ENCODE measurements at places on chromosomes 5 and 9. TPM values are rescaled to one million over a fixed set of nuclear protein-coding genes. Genes with fewer than 3 reads are reported as not detected.

The TNIP1 gene
- 222 TPM for total RNA-seq

The SV2C gene
- 0.07 TPM for total RNA-seq

The EPB41L4B gene
- total RNA-seq: 0.34 TPM

The LECT2 gene
- not detected for total RNA-seq

The IFNA1 gene
- not detected for total RNA-seq

The RALGPS1 gene
- 1.9 TPM for total RNA-seq

The C9orf43 gene
- 0.74 TPM for total RNA-seq

The LHX6 gene
- total RNA-seq: 0.07 TPM

The PCDHA9 gene
- not detected for total RNA-seq

The ENTREP1 gene
- total RNA-seq: not detected

- no peak for DNase-seq
Observed at GRCh38 chr5:5363045-5363444, 59.4 kb upstream of the ICE1 start.

GRCh38 chr9:112569186-112569585 lies 82.6 kb downstream of the KIAA1958 start:
- no peak for DNase-seq

DNA sequence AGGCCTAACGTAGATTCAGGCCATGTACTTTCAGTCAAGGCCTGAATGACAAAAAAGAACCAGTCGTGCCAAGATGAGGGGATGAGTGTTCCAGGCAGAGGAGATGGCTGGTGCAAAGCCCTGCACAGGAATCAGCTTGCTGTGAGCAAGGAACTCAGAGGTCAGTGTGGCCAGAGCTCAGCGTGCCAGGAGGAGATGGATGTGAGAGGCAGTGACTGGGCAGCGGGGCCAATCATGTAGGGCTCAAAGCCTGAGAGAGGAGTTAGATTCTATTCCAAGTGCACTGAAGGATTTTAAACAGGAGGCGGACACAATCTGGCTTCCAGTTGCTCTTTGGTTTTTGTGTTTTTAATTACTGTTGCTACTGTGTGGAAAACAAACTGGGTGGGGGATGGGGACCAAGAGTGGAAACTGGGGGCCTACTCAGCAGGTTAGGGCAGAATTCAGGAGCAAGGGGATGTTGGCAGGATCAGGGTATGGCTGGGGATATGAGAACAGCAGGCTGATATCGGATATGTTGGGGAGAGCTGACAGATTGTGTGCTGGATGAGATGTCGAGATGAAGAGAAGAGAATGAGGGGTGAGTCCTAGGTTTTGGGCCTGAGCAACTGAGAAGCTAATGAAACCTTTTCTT lies 64.3 kb downstream of the ANGPTL2 start:
- DNase-seq: no peak

DNA sequence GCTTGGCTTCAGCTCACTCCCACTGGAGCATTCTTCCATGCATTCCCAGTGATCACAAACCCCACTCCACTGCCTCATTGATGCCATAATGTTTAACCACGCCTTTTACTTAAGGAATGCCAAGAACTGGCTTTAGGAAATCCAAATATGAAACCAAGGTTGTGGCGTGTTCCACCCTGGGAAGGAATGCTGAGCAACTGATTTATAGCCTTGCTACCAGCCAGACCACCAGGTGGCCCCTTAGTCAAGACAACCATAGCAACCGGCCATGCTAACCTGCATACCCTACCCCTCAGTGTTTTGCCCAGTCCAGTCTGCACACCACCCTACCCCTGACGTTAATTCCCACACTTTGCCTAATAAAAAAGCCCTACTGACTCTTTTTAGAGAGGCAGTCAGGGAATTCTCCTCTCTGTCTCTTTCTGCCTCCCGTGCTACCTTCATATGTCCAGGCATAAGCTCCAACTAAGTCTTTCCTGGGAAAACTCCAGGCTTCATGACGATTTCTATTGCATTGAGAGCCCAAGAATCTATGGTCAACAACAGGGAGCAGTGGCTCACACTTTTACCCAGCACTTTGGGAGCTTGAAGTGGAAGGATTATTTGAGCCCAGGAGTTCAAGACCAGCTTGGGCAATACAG lies 27.0 kb upstream of the PRRC2B start:
- DNase-seq: peak; percentile 30

DNA sequence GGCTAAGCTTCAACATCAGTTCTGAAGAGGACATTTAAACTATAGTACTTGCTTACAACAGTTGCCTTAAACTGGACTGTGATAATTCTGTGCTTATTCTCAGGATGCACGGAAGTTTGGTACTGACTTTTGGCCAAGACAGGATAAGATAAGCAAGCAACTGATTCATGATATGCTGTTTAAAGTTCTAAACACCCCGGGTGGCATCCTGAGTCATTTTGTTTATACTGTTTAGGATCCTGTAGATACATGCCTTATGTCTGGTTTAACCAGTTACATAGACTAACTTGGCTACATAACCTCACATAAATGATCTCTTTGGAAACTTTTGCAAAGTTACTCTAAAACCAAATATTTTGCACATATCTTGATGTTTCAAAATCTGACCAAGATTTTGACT lies 95.9 kb downstream of the CDH9 start:
- DNase-seq: no peak

- DNase-seq: no peak
Observed at GRCh38 chr5:87924436-87924835, 344.2 kb downstream of the TMEM161B start.

DNA sequence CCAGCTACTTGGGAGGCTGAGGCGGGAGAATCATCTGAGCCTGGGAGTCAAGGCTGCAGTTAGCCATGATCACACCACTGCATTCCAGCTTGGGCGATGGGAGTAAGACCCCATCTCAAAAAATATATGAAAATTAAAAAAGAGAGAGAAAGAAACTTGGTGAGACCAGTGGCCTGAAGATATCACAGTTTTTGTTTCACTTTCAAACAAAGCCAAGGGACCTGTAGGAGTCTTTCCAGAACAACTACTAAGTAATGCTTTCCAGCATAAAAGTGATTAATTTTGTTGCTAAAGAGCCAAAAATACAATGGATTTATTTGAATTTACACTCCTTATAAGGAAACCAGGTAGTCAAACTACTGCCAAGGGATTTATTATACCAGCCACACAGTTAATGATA lies 23.5 kb downstream of the GKAP1 start:
- DNase-seq: no peak

DNA sequence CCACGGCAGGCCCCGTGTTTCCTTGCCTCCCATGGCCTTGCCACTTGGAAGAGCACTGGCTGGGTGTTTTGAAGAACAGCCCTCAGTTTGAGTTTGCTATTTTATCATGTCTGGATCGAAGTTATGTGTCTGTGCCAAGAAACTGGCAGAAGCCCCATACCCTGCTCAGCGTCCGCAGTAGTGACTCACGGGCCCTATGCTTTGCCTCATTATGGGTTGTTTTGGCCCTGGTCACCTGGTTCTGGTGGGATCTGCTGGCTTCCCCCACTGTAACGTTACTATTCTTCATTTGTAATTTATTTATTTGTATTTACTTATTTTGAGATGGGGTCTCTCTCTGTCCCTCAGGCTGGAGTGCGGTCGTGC lies 42.3 kb upstream of the NKD2 start:
- DNase-seq: no peak

DNA sequence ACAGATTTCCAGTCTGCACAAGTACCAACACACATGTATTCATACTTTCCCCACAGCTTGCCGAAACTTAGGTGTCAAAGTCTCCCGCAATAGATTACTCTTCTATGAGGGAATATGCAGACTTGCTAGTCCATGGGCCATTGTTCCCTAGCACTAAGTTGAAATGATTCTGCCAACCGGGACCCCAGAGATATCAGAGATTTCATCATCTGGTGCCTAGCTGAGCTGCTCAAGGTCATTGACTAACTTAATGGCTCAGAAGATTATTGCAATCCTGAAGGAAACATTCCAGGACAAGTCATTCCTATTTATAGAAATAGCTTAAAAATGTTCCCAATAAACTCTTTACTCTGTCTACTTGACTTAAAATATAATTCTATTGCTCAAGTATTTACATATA lies 202.6 kb downstream of the PIK3R1 start:
- no peak for DNase-seq

GRCh38 chr9:72905514-72906480 lies 47.1 kb downstream of the ALDH1A1 start:
- no peak for DNase-seq

GRCh38 chr5:150295741-150296486 lies 6.3 kb upstream of the CAMK2A start:
- no peak for DNase-seq

DNA sequence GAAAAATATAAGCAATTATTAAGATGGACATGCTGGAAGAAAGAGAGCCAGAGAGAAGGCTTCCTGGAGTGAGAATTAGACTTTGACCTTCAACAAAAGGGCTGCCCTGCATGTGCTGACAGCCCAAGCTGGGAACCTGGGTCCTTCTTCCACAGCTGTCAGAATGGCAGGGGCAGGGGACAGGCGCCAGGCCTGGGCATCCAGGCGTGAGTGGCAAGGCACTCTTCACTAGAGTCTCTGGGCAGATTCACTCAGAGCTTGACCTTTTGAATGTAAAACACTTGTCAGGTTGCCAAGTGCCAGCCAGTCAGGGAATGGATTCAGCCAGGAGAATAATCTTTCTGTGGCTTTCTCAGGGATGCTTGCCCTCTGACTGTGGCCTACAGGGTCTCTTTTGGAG lies 119.1 kb upstream of the CLINT1 start:
- DNase-seq: no peak

GRCh38 chr9:107895501-107896001 lies 406.0 kb upstream of the KLF4 start:
- no peak for DNase-seq

DNA sequence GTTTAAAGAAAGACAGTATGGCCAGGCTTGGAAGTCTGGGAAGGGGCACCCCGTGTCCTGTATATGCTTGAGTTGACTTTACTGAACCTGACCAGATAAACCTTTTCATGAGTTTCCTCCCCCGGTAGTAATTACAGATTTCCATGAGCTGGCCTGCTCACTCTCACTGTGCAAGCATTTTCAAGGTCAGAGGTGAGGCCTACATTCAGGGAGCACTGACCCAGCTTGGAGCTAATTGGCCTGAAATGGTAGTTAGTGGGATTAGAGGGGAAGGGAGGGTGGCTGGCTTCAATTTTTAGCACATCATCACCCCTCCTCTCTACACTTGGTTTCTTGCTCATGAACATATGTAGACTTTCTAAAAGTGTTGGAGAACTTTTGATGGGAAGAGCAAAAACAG lies 99.2 kb downstream of the PSAT1 start:
- no peak for DNase-seq

- no peak for DNase-seq
Observed at GRCh38 chr9:78215706-78216105, 20.2 kb upstream of the CEP78 start.

- DNase-seq: no peak
Observed at GRCh38 chr5:96090215-96090614, 128.6 kb upstream of the ELL2 start.

GRCh38 chr9:3323714-3324113 lies 202.1 kb downstream of the RFX3 start:
- no peak for DNase-seq

DNA sequence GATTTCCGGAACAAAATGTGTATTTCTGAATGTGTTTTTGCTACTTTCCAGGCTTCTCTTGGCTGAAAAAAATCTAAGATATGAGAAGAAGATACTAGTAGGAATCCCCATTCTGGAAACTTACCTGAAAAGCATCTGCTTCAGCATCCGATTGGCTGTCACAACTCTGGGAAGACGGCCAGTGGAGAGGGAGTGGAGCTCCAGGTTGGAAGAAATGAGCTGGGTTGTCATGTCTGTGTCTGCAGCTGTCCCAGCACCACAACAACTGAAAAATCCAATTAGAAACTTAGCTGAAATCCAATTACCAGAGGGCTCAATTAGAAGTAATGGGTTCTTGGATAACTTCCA lies 3.0 kb downstream of the PSMB7 start:
- DNase-seq: no peak

GRCh38 chr9:132443951-132444607 lies 34.1 kb downstream of the CFAP77 start:
- no peak for DNase-seq

GRCh38 chr9:97627624-97628023 lies 5.5 kb downstream of the TSTD2 start:
- no peak for DNase-seq

- DNase-seq: peak; percentile 39
Observed at GRCh38 chr9:111957856-111958631, 61.4 kb downstream of the UGCG start.

DNA sequence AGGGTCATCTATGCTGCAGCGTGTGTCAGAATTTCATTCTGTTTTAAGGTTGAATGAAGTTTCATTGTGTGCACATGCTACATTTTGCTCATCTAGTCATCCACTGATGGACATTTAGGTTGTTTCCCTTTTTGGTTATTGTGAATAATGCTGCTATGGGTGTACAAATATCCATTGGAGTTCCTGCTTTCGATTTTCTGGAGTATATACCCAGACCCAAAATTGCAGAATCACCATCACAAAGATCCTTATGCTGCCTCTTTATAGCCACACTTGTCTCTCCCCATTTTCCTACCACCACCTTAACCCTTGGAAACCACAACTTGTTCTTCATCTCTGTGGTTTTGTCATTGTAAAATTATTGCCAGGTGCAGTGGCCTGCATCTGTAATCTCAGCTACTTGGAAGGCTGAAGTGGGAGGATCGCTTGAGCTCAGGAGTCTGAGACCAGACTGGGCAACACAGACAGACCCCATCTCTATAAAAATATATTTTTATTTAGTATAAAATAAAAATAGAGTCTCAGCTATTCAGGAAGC lies 166.2 kb downstream of the HSD17B3 start:
- DNase-seq: no peak

DNA sequence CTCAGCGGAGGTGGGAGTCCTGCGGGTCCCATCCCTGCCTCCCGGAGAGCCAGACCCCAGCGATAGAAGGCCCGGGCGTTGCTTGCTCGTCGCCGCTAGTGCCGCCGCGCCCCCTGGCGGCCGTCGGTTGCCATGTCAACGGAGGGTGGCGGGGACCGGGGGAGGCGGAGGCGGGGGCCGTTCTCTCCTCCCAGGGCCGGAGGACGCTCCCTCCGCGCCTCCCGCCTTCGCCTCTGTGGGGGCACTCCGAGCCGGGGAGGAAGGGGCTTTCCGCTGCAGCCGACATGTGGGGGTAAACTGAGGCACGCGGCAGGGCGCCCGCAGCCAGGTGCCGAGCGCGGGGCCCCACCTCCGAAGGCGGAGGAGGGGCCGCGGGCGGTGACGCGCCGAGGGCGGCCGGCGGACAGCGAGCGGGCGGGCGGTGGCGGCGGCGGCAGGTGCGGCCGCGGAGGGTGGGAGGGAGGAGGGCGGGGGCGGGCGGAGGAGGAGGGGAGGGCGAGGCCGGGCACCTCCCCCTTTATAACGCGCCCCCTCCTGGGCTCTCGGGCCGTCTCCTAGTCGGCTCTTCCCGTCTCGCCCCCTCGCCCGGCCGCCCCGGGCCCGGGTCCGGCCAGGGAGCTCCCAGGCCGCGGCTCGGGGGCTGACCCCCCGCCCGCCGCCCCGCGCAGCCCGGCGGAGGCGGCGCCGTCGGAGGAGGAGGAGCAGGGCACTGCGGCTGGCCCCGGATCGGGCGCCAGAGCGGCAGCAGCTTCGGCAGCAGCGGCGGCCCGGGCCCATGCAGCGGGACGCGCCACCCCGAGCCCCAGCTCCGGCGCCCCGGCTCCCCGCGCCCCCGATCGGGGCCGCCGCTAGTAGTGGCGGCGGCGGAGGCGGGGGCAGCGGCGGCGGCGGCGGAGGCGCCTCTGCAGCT lies 556 bp upstream of the CDK9 start:
- DNase-seq: peak; percentile 90

GRCh38 chr9:117779760-117780159 lies 75.6 kb downstream of the TLR4 start:
- no peak for DNase-seq

GRCh38 chr9:89491694-89492093 lies 6.2 kb downstream of the SEMA4D start:
- peak; percentile 70 for DNase-seq

Data from activated CD8-positive, alpha-beta T cell treated with anti-CD3 and anti-CD28 coated beads for 36 hours (primary cell).